ENCODE measurements at places on chromosomes 13 and 19.

DNA sequence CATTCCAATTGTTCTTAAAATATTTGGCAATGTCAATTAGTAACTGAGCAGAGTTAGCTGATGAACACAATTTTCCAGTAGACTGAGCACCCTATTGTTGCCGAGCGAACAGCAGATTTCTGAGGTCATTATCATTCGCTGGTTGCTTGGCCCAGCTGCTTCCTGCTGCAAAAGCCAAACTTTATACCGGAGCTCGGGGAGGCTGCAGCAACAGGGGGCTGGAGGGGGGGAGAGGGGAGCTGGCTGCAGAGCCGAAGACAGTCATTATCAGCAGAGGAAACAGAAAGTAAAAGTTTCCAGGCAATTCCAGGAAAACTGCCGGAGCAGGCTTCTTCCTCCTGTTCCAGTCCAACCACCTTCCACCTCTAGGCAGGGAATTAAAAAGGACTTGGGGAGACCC is 77.9 kb downstream of the ZNF536 start:
- DNase-seq = peak; percentile 11

- no peak for DNase-seq
Measured at GRCh38 chr19:18431351-18432197, 6.4 kb downstream of the ISYNA1 start.

- no peak for DNase-seq
Measured at GRCh38 chr19:15393963-15394362, 14.4 kb upstream of the AKAP8 start.

DNA sequence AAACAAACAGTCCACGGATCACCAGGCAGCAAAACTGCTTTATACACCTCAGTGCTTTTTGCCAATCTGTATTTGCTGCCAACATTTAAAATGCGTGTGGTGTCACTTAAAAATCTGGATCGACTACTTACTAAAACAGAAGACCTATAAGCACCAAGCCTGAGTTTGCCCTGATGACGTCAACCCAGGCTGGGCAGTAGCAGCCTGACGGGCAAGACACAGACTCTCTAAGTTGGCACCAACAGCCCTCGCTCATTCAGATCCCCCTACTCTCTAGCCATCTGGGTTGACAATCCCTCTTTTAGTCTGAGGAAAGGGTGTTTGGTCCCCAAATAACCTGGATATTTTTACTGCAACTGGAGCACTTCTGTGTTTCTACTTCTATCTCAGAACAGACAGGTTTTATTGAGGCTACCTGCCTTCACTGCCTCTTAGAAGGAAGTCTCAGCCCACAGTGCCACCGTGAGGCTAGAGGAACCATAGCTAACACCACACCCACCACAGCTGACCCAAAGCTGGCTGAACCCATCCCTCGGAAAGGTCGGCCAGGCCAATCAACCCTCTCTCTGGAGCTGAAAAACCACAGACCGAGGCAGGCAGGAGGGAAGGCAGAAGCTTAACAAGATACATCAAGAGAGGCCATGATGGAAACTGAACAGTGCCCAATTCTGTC is 6.9 kb downstream of the SUGP2 start:
- no peak for DNase-seq

GRCh38 chr19:9073806-9074205 is 13.1 kb upstream of the OR1M1 start:
- no peak for DNase-seq

DNA sequence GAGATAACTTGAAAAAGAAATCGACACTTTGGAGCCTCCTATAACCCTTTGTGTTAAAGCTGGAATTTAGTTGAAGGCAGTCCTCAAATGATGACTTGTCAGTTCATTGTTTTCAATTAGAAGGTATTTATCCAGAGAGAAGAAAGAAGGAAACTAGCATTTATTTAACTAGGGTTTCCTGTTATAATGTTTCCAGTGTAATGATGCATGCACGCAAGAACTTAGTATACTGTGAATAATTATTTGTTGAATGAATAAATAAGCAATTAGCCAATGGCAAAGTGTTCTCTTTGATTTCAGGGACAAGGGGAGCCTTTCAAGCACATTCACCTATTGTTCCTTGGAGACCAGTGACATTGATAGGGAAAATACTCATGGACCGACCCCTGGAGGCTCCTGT is 307.4 kb downstream of the KLF5 start:
- DNase-seq = no peak

DNA sequence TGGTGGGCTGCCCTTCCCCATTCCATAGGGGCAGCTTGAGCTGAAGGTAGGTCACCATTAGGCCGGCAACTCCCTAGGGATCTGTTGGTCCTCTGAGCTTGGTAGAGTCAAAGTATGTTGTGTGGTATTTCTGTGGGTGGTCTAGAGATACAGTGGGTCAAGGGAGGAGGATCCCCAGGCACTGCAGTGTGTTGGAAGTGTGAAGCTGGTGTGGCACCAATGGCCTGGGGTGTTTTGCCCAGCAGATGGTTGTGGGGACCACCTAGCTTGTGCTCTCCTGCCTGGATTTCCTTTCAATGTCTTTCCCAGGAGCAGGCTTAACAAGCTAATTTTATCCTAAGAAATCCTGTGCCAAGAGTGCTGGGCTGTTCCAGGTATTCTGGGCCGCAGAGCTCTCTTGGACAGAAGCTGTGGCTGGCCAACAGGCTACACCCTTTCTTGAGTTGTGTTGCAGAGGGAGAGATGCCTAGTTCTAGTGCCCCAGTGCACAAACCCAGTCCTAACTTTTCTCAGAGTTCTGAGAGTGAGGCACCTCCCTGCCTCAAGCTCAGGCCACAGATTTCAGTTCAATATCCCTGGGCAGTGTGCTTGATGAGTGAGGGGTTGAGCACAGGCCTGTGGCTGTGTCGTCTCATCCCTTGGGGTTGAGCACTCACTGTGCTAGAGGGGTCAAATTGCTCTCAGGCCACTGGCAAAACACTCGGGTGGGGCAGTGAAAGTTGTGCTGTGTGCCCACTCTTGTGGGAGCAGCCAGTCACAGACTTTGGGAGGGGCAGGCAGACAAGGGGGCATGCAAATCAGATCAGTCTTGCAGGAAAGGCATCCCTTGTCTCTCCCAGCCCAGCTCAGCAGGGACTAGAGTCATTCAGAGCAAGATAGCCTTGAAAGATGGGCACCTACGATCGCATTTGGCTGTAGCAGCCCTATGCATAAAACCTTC is 1806.1 kb upstream of the MIR17HG start:
- no peak for DNase-seq

GRCh38 chr13:56736966-56737365 is 403.8 kb upstream of the PRR20A start:
- no peak for DNase-seq

GRCh38 chr19:1672038-1672768 is 19.8 kb upstream of the TCF3 start:
- DNase-seq = no peak

DNA sequence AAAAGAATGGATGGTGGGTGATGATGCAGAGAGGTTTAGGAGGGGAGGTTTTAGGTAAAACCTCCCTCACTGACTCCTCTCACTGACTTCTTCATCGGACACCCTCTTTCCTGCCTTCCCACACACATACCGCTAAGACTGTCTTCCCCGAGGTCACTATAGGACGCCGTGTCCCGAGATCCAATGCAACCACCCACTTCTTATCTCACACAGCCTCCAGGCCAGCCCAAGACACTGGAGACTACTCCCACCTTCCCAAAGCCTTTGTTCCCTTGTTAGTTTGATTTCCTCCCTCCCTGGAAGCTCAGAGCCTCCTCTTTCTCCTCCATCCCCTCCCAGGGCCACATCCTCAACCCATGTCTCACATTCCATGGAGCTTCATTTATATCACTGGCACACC is 16.5 kb upstream of the CAMSAP3 start:
- DNase-seq = no peak

- DNase-seq = no peak
Measured at GRCh38 chr19:10193790-10194499, 808 bp downstream of the DNMT1 start.

- no peak for DNase-seq
Measured at GRCh38 chr19:18601875-18602274, 4.7 kb downstream of the CRLF1 start.

DNA sequence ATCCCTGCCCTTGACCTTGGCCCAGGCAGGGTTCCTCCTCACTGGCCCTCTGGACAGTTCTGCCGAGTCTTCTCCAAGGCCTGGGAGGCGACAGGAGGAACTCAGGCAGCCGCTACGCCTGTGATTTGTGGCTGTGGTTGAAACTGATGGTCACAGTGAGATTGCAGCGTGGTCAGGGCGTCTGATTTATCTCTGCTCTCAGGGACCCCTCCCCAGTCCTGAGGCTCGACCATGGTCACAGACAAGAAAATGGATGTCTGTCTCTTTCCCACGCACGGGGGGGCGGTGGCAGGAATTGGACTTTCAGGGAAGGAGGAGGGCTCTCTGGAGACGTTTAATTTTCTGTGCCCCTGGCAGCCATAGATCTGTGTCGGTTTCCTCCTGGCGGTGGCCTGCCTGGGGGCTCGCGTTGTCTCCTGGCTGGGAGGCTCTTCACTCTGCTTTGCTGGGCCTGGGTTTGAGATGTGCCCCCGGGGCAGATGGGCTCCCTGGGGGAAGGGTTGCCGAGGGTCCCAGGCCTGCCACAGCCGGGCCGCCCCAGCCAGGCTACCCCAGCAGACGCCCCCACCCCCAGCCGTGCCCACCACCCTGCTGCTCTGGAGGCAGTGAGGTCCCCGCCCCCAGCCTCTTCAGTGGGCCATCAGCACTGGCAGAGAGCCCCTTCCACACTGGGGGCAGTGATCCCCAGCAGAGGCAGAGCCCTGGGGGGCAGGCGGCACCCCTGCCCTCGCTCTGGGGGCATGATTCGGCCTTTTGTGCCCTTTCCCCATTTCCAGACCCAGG is 167.4 kb downstream of the KDM4B start:
- no peak for DNase-seq

- no peak for DNase-seq
Measured at GRCh38 chr13:51659276-51660127, 75.2 kb downstream of the WDFY2 start.

- no peak for DNase-seq
Measured at GRCh38 chr19:56139847-56140582, 1.1 kb upstream of the ZNF444 start.

DNA sequence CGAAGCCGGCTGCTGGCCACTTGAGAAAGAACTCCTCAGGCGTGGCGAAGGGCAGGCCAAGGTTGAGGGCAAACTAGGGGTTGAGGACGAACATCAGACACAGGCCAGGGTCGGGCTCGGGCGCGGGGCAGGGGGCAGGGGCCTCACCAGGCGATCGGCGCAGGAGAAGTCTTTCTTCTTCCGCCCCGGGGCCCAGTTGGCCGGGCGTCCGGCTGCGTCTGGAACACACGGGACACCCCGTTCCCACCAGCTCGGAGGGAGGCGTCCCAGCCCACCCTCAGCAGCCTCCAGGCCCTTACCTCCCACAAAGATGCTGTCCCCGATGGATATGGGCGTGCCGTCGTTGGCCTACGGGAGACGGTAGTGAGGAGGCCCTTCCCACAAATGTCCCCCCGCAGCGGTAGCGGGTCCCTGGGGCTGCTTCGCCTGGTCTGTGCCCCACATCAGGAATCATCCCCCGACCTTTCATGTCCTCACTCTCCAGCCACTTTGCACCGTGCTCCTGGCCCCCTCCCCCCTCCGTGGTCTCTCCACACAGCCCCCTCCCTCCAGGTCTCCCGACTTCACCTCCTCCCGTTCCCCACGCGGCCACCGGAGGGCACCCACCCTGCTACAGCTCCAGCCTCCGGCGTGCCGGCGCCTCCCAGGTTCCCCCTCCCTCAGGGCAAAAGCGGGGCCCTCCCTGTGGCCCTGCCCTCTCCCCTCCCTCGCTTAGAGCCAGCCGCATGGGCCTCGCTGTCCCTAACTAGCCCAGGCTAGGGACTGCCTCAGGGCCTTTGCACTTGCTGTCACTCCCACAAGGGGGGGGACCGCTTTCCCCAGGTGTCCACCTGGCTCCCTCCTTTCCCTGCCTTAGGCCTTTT is 4.8 kb downstream of the PNKP start:
- no peak for DNase-seq

GRCh38 chr19:13729859-13730258 is 34.5 kb upstream of the MRI1 start:
- DNase-seq = no peak

DNA sequence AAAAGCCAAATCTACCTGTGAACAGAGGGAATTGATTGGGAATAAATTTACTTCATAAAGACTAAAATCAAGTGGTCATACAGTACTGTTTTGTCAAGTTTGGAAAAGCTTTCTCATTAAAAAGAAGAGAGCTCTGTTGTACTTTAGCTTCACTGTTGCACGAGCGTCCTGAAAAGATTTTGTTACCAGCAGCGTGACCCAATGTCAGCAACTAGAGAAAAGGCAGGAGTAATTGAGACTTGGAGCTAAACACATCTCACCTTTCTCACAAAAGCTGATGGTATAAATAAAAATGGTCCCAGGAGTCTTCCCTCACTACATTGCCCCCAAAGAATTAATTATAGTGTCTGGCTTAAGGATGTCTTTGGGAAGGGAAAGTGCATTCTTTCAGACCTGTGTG is 613.7 kb downstream of the OLFM4 start:
- no peak for DNase-seq

- no peak for DNase-seq
Measured at GRCh38 chr19:13856497-13856896, 20.4 kb upstream of the NANOS3 start.

DNA sequence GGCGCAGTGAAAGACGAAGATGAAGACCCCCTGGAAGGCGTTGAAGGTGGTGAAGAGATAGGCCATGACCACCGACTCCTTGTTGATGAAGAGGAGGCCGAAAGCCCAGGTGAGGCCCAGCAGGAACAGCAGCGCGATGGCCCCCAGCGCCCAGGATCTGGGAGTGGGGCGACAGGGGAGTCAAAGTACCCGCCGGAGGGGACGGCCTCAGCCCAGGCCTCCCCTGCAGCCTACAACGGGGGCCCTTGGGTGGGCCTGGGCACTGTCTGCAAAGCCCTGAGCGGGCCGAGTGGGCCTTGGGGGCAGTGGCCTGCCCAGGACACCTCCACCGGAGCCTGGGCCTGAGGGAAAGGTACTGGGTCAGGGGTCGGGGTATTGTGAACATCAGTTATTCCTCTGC is 19.0 kb upstream of the ASF1B start:
- DNase-seq = no peak

DNA sequence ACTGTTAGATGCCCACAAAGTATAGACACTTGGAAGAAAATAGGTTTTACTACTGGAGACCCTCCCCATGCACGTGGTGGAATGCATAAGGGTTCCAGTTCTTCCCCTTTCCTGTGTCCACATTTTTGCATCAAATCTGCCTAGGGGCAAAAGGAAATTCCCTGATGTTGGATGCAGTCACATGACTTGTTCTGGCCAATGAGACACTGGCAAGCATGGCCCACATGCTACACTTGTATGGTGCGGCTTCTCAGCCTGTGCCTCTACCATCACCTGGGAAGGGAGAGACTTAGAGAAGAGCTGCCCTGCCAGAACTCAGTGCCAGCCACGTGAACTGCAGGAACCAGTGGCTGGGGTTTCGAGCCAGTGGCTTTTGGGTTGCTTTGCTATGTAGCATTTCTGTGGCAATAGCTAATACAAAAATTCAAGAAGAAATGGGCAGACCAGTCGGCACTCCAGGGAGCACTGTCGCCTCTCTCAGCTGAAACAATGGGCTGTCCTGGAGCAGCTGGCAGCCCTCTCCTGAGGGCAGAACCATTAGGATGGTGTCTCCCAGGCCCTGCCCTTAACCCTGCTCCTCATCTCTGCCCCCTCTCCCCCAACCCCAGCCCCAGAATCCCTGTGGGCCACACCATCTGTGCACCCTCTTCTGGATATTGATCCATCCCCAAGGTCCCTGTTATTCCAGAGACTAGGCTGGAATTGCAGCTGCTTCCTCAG is 634.0 kb downstream of the UQCRFS1 start:
- DNase-seq = no peak

Measured in substantia nigra (tissue), 51 donors.